ENCODE measurements at places on chromosomes 12 and 14.

DNA sequence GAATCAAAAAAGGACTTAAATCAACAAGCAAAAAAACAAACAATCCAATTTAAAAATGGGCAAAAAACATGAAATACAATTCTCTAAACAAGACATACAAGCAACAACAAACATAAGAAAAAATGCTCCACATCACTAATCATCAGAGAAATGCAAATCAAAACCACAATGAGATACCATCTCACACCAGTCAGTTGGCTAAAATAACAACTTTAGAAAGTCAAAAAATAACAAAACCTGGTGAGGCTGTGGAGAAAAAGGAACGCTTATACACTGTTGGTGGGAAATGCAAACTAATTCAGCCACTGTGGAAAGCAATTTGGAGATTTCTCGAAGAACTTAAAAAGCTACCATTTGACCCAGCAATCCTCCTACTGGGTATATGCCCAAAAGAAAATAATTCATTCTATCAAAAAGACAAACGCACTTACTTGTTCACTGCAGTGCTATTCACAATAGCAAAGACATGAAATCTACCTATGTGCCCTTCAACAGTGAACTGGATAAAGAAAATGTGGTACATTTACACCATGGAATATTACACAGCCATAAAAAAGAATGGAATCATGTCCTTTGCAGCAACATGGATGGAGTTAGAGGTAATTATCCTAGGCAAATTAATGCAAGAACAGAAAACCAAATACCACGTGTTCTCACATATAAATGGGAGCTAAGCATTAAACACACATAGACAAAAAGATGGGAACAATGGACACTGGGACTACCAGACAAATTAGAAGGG lies 26.9 kb downstream of the PRKD1 start:
- DNase-seq, result no peak

DNA sequence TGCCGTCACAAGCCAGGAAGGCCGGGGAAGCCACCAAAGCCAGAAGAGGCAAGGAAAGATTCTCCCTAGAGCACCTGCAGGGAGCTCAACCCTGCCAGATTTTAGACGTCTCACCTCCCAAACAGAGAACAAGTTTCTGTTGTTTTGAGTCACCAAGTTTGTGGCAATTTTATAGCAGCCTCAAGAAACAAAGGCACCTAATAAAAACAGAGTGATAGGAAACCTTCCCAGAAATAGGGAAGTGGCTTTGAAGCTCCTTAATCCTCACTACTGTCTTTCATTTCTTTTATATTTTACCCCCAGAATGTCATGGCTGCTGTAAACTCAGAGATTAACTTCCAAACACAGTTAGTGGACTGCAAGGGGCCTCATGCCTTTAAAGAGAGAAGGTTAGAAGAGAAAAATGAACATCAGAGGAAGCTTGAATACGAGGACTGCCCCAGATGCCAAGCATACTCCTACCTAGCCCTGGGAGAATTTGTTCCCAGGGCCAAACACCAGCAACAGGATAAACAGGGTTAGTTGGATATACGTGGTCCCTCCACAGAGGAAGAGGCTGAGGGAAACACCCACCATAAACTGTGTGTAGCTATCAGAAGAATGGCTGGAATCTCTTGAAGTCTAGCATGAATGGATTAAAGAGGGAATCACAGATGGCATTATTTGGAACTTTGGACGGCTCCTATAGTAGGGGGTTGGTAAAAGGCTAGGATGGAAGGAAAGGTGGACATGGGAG lies 148.3 kb downstream of the KCNA5 start:
- no peak for DNase-seq

DNA sequence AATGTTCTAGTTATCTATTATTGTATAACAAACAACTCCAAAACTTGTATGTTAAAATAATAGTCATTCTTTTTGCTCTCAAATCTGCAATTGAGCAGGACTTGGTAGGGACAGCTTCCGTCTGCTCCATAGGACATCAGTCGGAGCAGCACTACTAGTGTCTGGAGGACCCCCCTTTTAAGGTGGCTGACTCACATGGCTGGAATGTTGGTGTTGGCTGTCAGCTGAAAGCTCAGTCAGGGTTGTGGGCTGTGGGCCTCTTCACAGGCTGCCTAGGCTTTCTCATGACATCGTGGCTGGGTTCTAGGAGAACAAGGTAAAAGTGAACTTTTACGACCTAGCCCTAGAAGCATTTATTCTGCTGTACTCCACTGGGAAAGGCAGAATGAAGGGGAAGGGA lies 160.6 kb downstream of the ANO4 start:
- no peak for DNase-seq

GRCh38 chr12:59344224-59344623 lies 251.6 kb upstream of the SLC16A7 start:
- no peak for DNase-seq

GRCh38 chr14:97655169-97655948 lies 858.2 kb downstream of the VRK1 start:
- DNase-seq, result no peak

DNA sequence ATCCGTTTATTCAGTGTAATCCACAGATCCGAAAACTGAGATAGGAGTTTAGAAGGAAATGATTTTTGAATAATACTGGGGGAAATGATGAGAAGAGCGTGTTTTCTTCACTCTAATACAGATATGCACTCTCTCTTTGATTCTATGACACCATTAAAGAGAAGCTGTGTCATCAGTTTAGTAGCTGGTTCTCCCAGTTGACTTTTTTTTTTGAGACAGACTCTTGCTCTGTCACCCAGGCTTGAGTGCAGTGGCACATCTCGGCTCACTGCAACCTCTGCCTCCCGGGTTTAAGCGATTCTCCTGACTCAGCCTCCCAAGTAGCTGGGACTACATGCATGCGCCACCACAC lies 48.4 kb upstream of the EML1 start:
- DNase-seq, result no peak

GRCh38 chr12:40692765-40693206 lies 547 bp downstream of the CNTN1 start:
- no peak for DNase-seq

DNA sequence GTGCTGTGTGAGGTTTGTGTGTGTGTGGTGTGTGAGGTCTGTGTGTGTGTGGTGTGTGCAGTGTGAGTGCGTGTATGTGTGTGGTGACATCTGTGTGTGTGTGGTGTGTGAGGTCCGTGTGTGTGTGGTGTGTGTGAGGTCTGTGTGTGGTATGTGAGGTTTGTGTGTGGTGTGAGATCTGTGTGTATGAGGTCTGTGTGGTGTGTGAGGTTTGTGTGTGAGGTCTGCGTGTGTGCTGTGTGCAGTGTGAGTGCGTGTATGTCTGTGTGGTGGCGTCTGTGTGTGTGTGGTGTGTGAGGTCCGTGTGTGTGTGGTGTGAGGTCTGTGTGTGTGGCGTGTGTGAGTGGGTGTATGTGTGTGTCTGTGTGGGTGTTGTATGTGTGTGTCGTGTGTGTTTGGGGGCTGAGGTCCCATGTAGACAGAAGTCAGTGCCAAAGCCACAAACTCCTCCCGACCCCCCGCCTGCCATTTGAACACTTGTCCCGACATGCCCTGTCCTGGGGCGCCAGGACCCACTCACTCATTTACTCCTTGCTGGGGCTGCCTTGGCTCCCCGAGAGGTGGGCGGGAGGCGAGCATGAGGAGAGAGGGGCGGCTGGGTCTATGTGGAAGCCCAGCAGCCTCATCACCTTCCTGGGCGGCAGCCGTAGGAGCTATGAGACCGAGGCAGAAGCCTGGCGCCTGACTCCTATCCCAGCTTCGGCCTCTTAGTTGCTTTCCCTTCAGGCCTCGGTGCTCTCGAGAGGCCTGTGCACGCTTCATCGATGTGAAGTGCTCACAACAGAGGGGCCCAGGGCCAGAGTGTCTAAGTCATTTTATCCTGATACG lies 20.5 kb downstream of the RILPL1 start:
- no peak for DNase-seq

GRCh38 chr12:66541426-66541825 lies 137.4 kb downstream of the GRIP1 start:
- no peak for DNase-seq

DNA sequence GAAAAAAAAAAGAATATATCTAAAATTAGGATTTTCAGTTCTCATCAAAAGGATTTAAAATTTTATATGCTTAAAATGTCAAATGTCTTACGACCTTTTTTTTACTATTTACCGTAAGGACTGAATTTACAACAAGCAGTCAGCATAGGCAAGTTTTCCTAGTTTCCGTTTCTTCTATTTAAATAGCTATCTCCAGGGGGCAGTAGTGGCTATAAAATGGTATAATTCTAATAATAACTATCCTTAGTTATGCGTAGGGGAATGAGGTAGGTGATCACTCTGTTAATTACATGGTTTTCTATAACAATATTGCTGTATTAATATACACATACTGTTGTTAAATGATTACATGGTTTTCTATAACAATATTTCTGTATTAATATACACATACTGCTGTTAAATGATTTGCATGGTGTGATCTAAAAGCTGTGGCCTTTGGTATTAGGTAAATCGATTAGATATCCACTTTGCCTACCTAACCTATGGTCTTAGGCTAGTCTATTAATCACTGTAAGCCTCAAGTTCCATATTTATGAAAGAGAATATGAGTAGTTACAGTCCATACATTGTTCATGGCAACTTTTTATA lies 217.7 kb upstream of the PDZRN4 start:
- no peak for DNase-seq

DNA sequence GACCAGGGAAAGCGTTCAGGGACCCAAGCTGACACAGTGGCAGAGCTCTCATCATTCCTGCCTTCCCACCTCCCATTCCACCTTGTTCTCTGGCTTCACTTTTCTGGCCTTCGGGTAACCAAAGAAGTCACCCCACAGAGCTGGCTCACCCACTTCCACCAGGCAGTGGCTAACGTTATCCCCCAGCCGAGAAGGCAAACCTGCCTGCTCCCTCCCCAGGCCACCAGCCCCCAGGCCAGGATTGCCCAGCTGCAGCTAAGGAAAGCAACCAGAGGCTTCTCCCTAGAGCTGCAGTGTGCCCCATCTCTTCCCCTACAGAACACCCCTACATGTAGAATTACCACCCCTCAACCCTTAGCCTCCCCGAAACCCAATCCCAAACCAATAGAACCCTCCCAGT lies 22.2 kb downstream of the CCDC88C start:
- DNase-seq, result no peak

DNA sequence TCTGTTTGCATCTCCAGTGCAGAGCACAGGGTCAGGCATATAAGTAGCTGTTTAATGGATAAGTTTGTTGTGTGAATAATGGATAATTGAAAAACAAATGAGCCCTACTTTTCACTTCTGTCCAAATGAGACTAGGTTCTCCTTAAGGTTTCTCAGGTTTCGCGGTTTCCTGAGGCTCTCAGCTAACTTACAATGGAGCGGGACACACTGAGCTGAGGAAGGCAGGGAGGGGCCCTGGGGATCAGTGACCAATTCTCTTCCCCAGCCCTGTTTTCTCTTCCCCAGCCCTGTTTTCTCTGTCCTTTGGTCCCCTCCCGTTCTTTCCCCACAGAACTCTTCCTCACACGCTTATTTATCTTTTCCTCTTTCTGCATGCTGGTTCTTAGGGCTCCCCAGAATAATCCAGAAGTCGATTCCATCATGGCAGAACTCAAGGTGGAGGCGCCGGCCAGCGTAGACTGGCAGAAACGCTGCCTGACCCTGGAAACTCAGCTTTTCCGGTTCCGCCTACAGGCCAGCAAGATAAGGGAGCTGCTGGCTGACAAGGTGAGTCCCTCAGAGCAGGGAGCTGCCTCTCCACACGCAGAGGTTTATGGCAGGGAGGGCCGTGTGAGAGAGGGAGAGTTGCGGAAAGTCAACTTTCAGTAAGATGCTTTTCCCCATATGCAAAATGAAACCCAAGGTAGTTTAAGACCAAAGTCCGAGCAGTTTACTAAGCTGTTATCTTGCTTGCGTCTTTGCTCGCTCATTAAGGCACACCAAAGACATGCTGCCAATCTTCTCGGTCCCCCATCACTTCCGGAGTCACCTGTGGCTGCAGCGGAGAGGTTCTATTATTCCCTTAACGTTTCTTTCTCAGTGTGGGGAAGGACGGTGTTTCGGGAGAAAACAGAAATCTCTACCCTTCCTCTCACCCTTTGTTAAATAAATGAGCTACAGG lies 8.6 kb downstream of the PLEKHH1 start:
- no peak for DNase-seq

- no peak for DNase-seq
Measured at GRCh38 chr12:3034067-3034750, 43.0 kb upstream of the TSPAN9 start.

GRCh38 chr14:100305324-100306100 lies 732 bp downstream of the SLC25A29 start:
- DNase-seq, result no peak

DNA sequence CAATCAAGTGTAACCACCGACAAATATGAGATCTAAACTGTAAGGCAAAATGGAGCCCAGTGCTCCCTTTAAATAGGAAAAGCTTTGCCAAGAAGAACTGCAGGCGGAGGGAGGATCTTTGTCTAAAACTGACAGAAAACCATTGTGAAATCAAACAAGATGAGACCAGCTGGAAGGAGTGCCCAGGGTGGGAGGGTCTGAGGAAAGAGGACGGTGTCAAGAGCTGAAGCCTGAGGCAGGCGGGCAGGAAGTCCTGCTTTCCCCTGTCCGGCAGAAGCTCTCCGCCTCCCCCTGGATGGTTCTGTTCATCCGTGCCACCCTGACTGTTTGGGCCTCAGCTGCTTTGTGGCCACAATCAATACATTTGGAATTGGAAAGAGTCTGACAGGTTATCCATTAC lies 37.5 kb downstream of the CDC42BPB start:
- DNase-seq, result no peak

DNA sequence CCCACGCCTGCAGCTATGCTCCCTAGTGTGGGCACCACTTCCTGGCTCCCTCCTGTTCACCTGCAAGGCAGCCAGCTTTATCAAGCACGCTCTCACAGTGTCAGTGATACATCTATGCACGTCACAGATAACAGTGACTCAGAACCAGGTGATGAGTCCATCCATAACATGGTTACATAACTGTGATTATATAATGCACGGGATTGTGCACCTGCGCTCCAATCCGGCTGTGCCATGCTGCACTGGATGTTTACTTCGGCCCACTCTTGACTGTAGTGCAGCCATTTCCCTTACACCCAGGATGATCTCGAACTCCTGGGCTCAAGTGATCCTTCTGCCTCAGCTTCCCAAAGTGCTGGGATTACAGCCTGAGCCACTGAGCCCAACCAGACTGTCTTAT lies 38.4 kb upstream of the CEP83 start:
- DNase-seq, result no peak

Data from Panc1 (cell line).